ENCODE measurements at places on chromosomes 11 and 22.

GRCh38 chr22:24414523-24414922 is 12.9 kb upstream of the ADORA2A start:
- no peak for DNase-seq

DNA sequence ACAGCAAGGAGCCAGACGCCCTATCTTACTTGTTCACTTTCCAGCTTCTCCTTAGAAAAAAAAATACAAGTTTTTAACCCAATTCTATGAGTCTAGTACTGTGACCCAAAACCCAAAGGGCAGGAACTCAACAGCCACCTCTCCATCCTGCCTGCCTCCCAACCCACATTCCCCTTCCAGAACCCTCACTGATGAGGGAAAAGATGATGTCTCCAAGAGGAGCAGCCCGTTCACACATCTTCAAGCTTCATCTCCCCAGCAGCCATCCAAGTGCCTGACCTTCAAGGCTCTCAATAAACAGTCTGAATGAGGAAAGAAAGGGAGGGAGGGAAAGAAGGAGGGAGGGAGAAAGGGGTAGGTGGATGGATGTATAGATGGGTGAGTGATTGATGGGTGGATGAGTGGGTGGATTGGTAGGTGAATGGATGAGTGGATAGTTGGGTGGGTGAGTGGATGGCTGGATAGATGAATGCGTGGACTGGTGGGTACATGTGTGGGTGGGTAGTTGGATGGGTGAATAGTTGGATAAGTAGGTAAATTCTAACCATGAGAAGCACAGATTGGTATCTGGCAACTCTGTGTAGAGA is 50.4 kb downstream of the IGLL5 start:
- DNase-seq, result no peak

DNA sequence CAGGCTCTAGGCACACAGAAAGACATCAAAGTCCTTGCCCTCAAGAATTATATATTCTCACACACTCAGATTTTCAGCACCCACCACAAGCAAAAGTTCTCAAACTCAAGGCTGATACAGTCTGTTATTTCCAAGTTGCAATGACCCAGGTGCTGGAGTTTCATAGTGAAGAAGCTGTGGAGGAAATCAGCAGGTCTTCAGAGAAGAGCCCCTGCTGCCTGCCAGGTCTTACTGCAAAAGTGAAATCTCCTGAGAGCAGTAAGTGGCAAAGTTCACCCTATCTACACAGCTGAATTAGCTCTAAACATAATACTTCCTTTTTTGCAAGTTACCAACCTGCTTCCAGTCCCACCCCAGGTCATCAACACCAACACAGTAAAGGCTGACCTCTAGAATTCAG is 64.6 kb downstream of the RPL27A start:
- no peak for DNase-seq

DNA sequence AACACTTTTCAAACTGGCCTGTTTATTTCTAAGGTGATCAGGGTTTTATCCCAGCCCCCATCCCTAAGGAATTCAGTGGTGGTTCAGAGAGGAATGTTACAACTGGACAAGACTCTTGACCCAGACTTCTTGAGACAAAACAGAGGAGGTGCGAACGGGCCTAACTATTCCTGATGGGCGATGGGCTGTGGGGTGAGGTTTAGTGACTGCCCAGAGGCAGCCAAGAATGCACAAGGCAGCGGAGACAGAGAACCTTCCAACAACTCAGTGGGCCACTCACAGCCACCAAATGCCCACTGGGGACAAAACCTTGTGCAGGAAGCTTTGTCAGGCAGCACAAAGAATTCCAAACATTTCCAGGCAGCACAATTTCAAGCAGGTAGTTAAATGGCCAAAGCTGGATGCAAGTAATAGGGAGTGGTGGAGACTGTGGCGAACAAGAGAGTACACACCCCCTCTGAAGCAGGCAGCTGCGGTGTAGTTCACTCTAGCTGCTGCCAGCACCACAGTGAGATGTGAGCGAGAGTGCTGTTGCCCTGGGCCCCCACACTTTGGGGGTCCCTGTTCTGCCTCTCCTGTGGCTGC is 29.2 kb downstream of the SCUBE1 start:
- DNase-seq, result no peak

- DNase-seq, result no peak
Observed at GRCh38 chr11:72352859-72353551, 81.3 kb downstream of the CLPB start.

- DNase-seq, result no peak
Observed at GRCh38 chr11:1643146-1643690, 13.6 kb downstream of the KRTAP5-5 start.

DNA sequence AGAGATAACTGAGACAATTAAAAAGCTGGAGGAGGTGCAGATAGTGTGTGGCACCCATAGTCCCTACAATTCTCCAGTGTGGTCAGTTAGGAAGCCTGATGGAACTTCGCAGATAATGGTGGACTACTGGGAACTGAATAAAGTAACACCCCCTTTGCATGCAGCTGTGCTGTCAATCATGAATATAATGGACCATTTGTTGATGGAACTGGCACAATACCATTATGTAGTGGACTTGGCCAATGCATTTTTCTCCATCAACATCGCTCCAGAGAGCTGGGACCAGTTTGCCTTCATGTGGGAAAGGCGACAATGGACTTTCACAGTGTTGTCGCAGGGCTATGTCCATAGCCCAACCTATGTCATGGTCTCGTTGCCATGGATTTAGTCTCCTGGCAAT is 324.2 kb downstream of the TMEM135 start:
- DNase-seq, result no peak

- DNase-seq, result no peak
Observed at GRCh38 chr11:119459293-119459976, 36.5 kb upstream of the THY1 start.

DNA sequence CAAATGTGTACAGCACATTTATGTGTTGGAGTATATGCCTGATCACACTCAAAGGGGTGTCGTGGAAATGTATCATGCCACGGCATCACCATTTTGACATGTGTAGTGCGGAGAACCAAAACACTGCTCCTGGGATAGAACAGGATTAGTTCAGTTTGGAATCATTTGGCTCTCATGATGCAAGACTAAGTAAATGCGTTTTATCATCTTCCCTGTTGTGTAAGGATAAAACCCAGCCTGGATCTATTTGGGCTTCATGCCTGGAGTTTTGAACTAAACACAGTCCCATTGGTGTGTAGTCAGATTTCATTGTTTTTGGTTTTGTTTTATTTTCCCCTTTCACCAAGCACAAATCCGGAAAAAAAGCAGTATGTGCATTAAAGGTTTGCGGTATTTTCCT is 574.3 kb downstream of the NTM start:
- no peak for DNase-seq

DNA sequence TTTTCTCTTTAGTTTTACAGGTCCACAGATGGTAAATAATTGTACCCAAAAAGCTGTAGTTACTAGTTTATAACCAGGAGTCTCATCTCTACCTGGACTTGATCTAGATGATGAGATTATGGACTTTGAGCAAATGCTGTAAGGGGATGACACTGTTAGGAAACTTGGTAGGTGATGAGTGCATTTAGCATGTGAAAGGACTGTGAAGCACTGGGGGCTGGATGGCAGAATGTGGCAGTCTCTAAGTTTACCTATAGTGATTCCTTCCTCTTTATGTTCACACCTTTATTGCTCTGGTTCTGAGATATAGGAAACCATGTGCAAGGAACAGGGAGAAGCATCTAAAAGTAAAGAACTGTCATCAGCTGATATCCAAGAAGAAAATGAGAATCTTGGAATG is 230.7 kb upstream of the CHORDC1 start:
- DNase-seq, result no peak

DNA sequence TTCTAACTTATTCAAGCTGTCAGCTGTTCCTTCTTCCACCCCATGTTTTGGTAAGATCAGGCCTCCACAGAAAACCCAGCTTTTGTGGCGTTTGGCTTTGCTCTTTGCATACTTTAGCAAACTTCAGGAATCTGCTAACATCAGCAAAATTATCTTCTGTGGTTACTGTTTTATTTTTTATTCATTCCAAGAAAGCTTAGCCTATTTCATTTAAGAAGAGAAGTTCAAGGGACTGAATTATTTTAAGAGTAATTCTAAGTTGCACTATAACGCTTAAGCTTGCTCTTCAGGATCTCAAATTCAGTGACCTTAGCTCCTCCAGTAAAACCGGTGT is 1.1 kb downstream of the JHY start:
- no peak for DNase-seq

DNA sequence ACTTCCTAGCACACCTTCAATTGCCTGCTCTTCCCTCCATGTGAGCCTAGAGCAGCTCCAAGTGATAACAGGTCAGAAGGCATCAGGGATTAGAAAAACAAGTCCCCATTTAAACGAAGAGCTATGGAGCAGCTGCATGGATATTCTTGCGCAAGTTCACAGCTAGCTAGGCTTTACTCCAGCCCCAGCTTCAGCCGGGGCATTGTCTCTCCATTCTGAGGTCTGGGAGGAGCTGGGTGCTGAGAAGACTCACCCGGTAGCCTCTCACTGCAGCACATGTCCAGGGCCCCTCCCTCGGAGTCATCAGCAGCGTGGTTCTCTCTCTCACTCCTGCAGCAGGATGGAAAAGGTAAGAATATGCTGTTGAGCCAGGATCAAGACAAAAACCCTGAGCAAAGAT is 26.0 kb downstream of the PTPN5 start:
- DNase-seq, result no peak

GRCh38 chr22:26082866-26083265 is 86.4 kb upstream of the SEZ6L start:
- no peak for DNase-seq

DNA sequence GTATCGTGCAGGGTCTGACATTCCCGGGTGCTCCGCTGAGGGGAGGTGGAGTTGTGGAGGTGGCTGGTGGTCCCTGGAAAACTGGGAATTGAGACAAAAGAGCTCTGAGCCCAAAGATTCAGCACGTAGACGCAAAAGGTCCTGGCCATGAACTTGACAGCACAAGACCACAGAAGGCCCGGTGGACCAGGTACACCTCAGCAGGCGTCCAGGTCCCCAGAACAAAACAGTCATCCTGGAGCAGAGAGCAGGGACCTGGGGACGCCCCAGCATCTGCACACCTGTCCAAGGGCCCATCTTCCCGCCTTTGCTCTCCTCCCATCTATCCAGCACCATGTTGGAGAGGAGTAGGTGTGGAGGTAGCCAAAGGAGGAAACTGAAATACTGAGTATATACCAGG is 13.8 kb upstream of the MB start:
- no peak for DNase-seq

GRCh38 chr11:75035911-75036565 is 47.3 kb downstream of the NEU3 start:
- no peak for DNase-seq

- no peak for DNase-seq
Observed at GRCh38 chr11:90176069-90176468, 41.6 kb downstream of the NAALAD2 start.
